ENCODE measurements at places on chromosomes 3 and 15.

DNA sequence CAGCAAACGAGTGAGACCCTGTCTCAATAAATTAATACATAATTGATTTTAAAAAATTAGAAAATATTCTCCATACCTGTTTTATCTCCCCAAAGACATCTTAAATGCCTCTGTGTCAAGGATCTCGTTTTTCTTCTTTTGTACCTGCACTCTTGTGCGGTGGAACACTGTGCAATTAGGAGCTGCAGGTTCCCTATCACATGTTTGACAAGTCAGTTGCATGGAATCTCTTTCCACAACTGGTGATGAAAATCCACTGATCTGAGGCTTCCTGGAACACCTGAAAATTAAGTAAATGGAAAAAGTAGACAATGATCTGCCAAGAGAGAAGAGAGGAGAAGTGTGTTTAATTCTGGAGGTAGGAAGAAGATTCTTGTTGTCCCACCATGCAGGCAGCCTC is 3.0 kb upstream of the SNX22 start:
- no peak for DNase-seq

- no peak for DNase-seq
Measured at GRCh38 chr3:130976706-130977105, 49.9 kb downstream of the ASTE1 start.

DNA sequence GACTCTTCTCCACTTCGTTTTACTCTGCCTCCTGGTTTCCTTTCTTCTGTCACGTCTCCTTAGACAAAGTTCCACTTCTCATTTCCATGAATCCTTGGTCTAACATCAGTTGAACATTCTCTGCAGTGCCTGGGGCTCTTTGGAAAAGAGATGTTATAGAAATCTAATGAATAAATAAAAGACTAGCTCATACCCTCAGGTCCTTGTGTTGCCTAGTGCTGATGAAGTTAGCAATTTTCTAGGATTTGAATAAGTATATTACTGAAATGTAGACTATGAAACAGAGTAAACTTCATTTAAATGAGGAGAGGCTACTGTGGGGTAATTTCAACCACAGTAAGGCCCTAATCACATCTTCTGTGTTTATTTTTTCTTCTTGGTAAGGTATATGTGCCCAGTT is 146.9 kb upstream of the CADPS start:
- DNase-seq = no peak

DNA sequence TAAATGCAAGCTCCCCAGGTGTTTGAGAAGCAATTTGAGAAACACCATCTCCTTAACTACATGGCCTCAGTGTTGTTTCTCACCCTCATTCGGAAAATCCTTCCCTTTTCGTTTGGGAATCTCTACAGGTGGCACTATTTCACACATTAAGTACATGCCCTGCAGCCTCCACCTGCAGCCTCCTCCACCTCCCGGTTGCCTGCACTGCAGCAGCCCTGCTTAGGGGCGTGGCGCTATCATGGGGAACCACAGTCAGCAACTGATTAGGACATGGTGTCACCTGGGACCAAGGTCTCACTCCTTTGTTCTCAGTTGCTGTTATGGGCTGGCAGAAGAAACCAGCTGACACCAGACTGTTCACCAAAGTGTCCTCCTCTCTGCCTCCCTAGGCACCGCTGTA is 11.7 kb upstream of the ZNF774 start:
- DNase-seq = no peak

GRCh38 chr15:76140074-76140464 is 80.3 kb downstream of the TMEM266 start:
- no peak for DNase-seq

GRCh38 chr3:11290743-11291680 is 18.8 kb downstream of the ATG7 start:
- DNase-seq = no peak

- no peak for DNase-seq
Measured at GRCh38 chr15:80769829-80770705, 9.1 kb upstream of the CEMIP start.

GRCh38 chr3:176850498-176850897 is 346.8 kb downstream of the TBL1XR1 start:
- DNase-seq = no peak

DNA sequence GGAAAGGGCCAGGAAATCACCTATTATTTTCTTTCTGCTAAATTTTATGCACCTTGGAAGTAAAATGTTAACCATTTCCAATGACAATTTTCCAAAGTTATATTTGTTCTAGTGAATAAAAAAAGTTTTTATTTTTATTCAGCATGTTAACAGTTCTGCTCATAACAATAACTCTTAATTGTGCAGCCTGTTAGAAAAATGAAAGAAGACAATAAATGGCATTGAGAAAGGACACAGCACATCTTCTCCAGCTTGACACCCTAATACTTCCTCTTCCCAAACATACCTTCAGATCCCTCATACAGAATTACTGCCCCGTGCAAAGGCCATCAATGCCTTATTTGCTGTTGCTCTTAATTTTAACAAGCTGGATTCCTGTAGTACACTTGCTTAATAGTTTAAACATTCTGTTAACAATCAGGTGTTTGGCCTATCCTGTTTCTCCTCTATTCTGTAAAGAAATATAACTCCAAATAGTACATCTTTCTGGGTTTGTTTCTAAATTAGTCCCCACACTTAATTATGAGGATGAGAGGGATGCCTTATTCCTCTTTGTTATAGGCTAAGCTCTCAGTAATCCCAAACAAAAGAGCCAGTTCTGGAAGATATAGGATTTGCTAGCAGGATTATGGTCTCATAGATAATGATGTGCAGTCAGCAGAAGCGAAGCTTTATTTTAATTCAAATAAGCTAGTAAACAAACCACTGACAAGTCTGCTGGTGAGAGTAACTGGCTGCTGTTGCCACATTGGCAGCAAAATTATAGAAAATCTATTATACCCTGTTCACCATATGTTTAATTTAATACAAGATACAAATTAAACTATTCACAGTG is 19.2 kb upstream of the SOX2 start:
- DNase-seq = no peak

- DNase-seq = no peak
Measured at GRCh38 chr15:65869954-65870871, 922 bp downstream of the RAB11A start.

- no peak for DNase-seq
Measured at GRCh38 chr3:159128628-159129027, 326.8 kb downstream of the MFSD1 start.

GRCh38 chr15:55827204-55827603 is 84.3 kb upstream of the PRTG start:
- no peak for DNase-seq

GRCh38 chr3:126355777-126356372 is 1.3 kb downstream of the KLF15 start:
- no peak for DNase-seq

- no peak for DNase-seq
Measured at GRCh38 chr15:64066451-64066850, 20.2 kb upstream of the DAPK2 start.

DNA sequence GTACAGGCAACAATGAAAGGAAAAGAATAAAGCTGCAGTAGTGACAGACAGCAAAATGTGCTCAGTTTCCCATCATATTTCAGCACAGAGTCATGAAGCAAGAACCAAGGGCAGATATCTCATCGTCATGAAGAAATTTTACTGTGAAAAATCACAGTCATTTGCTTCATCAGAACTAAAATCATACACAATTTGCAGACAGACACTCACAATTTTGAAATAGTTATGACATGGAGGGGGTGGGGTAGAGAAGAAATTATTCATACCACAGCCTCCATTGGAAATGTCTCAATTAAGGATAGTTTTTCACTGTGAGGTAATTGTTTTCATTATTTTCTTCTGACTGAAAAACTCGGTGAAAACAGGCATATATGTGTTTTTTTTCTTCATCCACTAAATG is 78.8 kb upstream of the CNTN3 start:
- no peak for DNase-seq

- DNase-seq = no peak
Measured at GRCh38 chr3:138418601-138419206, 15.7 kb upstream of the ESYT3 start.
